Subcutaneous adipose tissue (tissue), 4 donors: ENCODE measurements at places on chromosomes 6 and 20. TPM values are rescaled to one million over a fixed set of nuclear protein-coding genes. Genes with fewer than 3 reads are reported as not detected.

The BNIP5 gene
- total RNA-seq = not detected

The CTCFL gene
- 0.17 TPM for total RNA-seq

The NINL gene
- 4.6 TPM for total RNA-seq

The MYMX gene
- 1.3 TPM for total RNA-seq

The MAP3K5 gene
- total RNA-seq = 44.0 TPM

The FRK gene
- 0.44 TPM for total RNA-seq

The GPLD1 gene
- 18.1 TPM for total RNA-seq

The SERINC1 gene
- 347 TPM for total RNA-seq

The ADAM33 gene
- total RNA-seq = 23.6 TPM

The MTFR2 gene
- 5.1 TPM for total RNA-seq

The PRSS35 gene
- total RNA-seq = not detected

The ARHGAP18 gene
- total RNA-seq = 20.7 TPM

The MYL9 gene
- total RNA-seq = 56.8 TPM

The GPX6 gene
- not detected for total RNA-seq

The BCLAF1 gene
- 122 TPM for total RNA-seq
